ENCODE measurements at places on chromosomes 1 and 21.

GRCh38 chr1:157114183-157115121 lies 14.8 kb upstream of the ETV3L start:
- DNase-seq = no peak

DNA sequence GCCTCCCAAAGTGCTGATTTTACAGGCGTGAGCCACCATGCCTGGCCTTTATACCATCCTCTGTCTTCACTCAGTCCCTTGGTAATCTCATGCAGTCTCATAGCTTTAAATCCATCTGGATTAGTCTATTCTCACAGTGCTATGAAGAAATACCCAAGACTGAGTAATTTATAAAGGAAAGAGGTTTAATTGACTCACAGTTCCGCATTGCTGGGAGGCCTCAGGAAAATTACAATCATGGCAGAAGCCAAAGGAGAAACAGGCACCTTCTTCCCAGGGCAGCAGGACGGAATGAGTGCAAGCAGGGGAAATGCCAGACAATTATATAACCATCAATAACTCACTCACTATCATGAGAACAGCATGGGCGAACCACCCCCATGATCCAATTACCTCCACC lies 49.1 kb upstream of the CPLANE2 start:
- DNase-seq = no peak

- peak; percentile 27 for DNase-seq
Observed at GRCh38 chr1:48916130-48917069, 139.7 kb upstream of the BEND5 start.

GRCh38 chr1:77940921-77941570 lies 37.8 kb downstream of the FUBP1 start:
- no peak for DNase-seq

DNA sequence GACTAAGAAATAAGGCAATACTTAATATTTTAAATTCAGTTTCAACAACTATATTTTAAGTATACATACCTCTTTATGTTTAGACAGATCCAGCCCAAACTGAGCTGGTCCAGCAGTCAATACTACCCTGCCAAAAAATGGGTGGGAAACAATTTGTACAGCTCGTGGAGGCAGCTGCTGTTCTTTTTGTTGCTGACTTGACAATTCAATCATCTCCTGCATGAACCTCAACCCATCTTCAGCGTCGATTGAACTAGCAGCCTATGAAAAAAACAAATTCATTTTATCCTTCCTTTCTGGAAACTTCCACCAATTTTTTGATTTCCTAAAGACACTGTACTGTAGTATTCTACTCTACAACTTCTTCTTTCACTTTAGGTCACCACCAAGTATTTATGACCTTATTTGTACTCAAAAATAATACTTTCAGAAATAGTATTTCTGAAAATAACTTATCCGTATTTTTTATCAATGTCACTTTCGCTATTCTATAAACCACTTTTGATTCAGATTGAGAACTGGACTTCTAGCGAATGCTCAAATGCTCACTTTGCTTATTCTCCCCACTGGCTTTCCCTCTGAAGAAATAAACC lies 46.5 kb downstream of the EDEM3 start:
- no peak for DNase-seq

DNA sequence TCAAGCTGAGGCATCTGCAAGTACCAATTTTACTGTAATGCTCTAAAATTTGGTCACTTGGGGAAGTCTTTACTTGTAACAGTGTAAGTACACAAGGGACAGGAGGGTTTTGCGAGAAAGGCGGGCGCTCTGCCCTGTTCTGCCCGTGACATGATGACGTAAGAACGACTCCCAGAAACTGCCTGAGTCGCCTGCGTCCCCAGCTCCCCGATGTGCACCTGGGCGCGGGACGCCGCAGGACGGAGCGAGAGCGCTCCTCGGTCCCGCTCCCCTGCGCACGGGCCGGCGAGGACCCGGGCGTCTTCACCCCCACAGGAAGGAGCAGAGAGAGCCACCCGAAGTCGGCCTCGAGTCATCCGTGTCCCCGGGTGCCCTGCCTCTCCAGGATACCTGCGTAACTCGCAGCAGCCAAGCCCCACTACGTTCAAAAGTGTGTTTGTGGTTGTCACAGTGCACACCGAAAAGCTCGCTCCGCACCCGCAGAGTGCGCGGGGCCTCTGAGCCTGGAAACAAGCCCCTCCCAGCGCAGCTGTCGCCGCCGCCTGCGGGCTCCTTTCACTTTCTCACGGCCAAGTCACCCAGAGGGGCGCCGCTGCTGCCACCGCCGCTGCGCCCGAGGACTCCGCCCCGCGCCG lies 3.3 kb upstream of the ZBTB18 start:
- DNase-seq = no peak

- DNase-seq = no peak
Observed at GRCh38 chr1:101247404-101248287, 10.8 kb downstream of the S1PR1 start.

DNA sequence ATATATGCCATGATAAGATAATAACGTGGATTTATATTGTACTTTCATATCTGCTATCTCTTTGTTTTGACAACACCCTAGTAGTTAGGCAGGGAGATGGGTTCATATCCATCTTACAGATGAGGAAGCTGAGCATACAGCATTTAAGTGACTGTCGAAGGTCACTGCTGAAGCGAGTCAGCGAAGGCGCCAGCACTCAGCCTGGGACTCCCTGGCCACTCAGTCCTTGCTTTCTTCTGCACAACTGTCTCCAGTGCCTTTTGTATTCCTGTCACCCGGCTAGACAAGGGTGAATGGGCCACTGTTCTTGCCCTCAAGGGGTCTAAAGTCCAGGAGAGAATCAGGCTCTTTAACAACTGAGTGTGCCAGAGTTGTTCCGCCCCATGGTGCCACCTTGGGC lies 3.1 kb downstream of the ARHGEF10L start:
- DNase-seq = no peak

GRCh38 chr1:245051349-245052221 lies 103.2 kb upstream of the KIF26B start:
- no peak for DNase-seq

GRCh38 chr1:222096883-222097282 lies 355.0 kb upstream of the DUSP10 start:
- DNase-seq = no peak

- no peak for DNase-seq
Observed at GRCh38 chr1:42815941-42816584, 859 bp upstream of the ERMAP start.

GRCh38 chr1:33151116-33151515 lies 30.7 kb downstream of the TRIM62 start:
- no peak for DNase-seq

- no peak for DNase-seq
Observed at GRCh38 chr1:182656842-182657397, 27.5 kb downstream of the RGS8 start.

DNA sequence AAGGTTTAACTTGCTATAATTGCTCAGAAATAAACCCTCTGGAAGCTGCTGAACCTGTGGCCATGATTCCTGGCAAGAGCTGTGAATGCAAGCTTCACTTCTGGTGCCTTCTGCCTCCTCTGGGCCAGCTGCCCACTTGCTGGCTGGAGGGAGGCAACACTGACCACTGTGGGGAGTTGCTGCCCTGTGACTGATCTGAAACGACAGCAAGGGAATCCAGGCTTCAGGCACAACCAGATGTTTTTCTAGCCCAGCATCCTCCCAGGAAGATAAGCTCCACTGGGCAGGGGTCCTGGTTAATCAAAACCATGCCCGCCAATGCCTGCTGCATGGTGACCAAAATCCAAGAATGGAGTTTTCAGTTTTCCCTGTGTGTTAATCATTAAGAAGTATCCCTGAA lies 180.0 kb upstream of the HMGB4 start:
- no peak for DNase-seq

- no peak for DNase-seq
Observed at GRCh38 chr1:44632598-44632997, 41.7 kb downstream of the TMEM53 start.

DNA sequence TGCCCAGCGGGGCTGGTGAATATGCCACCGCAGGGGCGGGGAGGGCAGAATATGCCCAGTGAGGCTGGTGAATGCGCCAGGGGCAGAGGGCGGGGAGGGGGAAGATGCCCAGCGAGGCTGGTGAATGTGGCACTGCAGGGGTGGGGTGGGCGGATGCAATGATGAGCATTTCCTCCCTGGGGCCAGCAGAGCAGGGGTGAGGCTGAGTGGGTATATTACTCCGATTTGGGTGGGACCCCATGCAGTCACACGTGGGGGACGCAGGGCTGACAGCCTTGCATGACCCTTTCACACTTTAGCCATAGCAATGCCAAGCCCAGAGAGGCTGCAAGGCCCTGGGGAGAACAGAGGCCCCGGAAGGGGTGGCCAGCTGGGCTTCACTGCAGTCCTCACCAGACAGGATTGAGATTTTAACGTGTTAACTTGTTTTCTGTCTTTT lies 9.3 kb upstream of the SLX9 start:
- DNase-seq = no peak

- peak; percentile 71 for DNase-seq
Observed at GRCh38 chr1:76068953-76069561, 5.5 kb upstream of the ST6GALNAC3 start.

GRCh38 chr1:17696417-17697301 lies 58.5 kb upstream of the ACTL8 start:
- no peak for DNase-seq

- DNase-seq = no peak
Observed at GRCh38 chr1:28236656-28237322, 865 bp downstream of the ATP5IF1 start.

GRCh38 chr1:119285482-119285881 lies 83.1 kb upstream of the HAO2 start:
- DNase-seq = no peak

GRCh38 chr1:29436181-29436785 lies 200.0 kb downstream of the PTPRU start:
- DNase-seq = no peak

GRCh38 chr1:46152016-46152415 lies 19.6 kb upstream of the PIK3R3 start:
- no peak for DNase-seq

GRCh38 chr1:153922076-153922971 lies 448 bp downstream of the GATAD2B start:
- peak; percentile 82 for DNase-seq

DNA sequence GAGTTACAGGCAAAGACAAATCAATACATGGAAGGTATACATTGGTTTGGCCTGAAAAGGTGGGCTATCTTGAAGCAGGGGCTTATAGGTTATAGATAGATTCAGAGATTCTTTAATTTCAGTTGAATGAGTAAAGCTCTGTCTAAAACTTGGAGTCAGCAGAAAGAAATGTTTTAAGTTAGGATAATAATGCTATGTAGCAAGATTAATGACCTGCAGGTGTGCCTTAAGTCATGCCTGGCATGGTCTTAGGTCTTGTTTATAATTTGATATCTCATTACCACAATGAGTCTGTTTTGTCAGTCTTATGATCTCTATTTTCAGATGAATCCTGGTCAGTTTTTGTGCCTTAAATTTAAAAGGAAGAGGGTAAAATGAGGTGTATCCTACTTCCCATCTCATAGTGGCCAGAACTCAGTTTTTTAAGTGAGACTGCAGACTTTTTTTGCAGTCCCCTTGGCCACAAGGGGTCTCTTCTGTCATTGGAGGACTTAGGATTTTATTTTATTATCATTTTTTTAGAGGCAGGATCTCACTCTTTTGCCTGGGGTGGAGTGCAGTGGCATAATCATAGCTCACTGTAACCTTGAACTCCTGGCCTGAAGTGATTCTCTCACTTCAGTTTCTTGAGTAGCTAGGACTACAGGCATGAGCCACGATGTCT lies 21.3 kb upstream of the PGBD2 start:
- DNase-seq = no peak

- no peak for DNase-seq
Observed at GRCh38 chr21:43333298-43334062, 93.5 kb downstream of the SIK1 start.

DNA sequence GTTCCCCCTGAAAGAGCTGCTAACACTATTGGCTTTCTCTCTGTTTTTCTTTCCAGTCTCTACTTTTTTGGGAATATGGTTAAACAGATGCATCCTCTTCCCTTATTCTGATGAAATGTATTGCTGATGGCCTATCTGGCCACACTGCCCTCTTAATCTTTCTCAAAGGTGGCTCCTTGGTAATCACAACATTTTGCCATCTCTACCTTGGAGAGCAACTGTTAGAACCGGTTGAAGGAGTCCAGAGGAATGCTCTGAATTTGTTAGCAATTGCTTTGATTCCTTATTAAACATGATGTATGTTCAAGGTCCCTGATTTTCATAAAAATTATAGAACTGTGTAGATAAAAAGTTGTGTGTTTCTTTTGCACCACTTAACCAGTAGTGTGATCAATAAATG lies 50.1 kb upstream of the ARID1A start:
- no peak for DNase-seq

- no peak for DNase-seq
Observed at GRCh38 chr1:21705303-21705980, 36.3 kb upstream of the RAP1GAP start.

- no peak for DNase-seq
Observed at GRCh38 chr1:214241060-214241459, 39.9 kb upstream of the SMYD2 start.

DNA sequence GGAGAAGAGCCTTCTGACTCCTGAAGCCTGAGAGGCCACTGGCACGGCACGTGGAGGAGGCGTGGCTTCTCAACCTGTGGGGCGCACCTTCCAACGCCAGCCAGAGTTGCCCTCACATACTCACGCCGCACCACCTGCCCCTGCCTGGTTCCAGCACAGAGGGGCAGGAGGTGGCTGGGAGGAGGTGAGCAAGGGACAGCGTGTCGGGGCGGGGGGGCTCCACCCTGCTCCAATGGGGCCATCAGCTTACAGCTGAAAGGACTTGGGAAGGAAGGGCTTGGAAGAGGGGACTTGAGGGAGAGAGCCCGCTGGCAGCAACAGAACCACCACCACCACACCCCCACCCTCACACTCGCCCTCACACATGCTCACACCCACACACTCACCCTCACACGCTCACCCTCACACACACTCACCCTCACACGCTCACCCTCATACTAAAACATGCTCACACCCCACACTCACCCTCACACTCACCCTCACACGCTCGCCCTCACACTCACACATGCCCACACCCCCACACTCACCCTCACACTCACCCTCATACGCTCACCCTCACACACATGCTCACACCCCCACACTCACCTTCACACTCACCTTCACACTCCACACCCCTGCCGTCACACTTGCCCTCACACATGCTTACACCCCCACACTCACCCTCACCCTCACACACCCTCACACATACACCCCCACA lies 41.6 kb upstream of the EDN2 start:
- DNase-seq = no peak

GRCh38 chr1:81978945-81979344 lies 178.2 kb downstream of the ADGRL2 start:
- DNase-seq = no peak

DNA sequence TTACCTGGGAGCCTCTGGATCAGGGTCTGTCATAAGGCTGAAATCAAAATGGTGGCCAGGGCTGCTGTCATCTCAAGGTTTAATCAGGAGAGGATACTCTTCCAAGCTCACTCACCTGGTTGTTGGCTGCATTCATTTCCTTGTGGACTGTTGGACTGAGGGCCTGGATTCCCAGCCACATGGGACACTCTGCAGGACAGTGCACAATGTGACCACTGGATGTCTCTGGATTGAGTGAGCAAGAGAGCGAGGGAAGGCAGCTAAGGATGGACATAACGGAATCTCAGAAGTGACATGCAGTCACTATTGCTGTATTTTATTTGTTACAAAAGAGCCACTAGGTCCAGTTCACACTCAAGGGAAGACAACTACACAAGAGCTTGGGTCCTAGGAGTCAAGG lies 229.1 kb downstream of the S1PR1 start:
- no peak for DNase-seq
